ENCODE measurements at places on chromosomes 2 and 18.

GRCh38 chr2:154455166-154455565 is 243.3 kb upstream of the KCNJ3 start:
- no peak for DNase-seq

DNA sequence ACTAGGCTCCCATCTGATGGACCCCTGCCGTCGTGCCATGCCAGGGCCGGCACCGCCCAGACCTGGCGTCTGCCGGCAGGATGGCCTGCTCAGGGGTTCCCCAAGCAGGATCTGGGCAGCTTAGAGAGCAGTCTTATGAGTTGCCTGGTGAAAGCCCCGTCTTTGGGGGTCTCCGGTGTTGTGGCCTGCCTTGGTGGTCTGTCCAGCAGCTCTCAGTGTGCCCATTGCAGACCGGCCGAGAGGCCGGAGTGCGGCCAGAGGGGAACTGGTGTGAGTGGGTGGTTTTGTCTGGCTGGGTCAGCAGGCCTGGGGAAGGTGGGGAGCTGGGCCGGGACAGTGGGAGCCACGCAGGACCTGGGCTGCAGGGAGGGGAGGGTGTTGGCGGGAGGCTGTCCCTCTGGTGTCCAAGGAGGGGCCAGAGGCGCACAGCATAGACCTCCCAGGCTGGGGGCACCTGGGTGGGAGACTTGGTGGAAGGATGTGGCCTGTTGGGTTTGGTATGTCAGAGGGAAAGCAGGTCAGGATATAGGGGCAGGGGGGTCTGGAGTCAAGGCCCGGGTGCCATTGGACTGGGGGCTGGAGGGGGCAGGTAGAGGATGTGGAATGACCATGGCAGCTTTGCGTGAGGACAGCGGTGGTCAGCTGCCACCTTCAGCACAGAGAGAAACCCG is 16.5 kb downstream of the GPC1 start:
- no peak for DNase-seq

DNA sequence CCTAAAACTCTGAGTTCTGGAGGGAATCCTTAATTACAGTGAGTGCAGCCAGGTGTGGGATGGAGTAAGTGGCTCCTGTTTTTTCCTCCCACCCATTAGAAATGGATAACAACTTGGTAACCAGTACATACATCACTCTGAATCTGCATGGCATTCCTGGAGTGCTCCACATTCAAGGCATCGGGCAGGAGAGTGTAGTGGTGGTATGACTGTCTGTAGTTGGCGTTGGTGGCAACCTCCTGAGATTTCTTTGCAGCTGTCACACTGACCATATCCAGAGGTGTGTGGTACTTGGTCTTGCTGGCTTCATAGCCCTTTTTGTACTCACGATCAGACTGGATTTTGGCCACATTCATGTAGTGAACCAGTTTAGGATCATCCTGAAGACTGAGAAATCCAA is 68.3 kb downstream of the NEB start:
- no peak for DNase-seq

DNA sequence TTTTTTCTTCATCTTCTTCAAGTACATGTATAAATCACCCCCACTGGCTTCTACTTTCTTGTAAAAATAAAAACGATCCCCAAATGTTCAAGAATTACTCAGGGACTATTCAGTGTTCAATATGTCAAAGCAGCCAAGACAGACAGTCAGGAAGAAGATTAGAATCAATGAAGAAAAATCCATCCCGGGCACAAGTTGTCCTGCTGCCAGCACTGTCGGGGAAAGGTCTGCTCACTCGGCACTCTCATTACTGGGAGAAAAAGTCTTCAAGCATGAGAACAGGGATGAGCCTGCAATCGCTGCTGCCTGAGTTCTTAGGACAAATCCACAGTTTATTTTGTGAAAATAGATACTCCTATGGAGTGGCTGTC is 482.8 kb upstream of the KLHL29 start:
- DNase-seq, result no peak

- DNase-seq, result no peak
Measured at GRCh38 chr2:62339413-62339812, 143.5 kb downstream of the B3GNT2 start.

DNA sequence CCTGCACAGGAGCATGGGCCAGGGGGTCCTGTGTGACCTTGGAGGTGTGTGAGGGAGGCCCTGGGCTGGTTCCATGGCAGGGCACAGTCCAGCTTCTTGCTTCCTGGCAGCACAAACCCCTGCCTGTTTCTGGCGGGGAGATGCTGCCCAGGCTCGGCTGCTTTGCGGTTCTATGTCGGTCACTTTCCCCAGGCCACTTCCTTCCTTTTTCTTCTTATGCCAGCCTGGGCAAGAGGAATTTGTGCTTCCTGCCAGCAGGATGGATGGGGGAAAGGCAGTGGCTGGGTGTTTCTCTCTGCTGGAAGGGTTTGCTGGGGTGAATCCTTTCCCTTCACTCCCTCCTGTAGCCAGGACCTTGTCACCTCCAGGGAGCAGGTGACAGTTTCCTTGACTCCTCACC is 24.3 kb downstream of the ASAP2 start:
- DNase-seq, result no peak

GRCh38 chr2:64440843-64441242 is 13.1 kb upstream of the LGALSL start:
- DNase-seq, result no peak

DNA sequence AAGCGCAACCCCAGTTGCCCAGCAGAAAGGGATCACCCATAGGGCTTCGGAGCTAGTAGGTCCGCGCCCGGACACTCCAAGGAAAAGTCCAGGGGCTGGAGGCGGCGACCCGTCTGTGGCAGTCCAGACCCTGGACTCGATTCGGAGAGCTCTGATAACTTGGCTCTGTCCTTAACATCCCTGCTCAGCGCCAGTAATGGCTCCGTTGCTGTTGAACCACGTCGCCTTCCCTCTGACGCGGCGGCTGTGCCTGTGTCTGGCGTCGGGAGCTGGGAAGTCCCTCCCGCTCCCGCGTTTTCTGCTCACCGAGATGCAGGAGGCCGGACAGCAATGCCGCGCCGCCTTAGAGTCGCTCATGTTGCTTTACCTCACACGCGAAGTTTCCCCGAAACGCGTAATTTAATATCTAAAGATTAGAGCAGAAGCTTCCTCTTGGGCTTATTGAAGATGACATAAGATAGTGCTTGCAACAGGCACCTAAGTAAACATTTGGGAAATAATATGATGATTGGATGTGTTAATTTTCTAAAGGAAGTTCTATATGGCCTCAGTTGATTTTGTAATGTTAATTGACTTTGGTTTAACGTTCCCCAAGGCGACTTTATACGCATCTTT is 1.3 kb upstream of the ZBTB14 start:
- peak; percentile 92 for DNase-seq

DNA sequence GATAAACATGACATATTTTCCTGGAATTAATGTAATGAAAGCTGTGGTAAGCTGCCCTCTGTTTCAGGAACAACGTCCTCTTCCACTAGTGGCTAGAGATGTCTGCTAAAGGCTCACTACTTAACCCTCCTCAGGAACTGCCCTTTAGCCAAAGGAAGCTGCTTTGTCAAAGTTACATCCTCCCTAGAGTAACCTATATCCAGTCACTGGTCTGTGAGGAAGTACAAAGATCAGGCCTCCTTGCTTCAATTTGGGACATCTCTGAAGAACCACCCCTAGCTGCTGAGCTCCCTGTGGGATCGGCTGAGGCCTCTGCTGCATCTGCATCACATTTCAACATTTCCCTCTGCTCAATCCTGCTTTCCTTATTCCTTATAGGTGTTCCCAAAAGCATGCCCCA is 107.8 kb downstream of the PRELID3A start:
- DNase-seq, result no peak

- DNase-seq, result no peak
Measured at GRCh38 chr2:238102865-238103264, 2.7 kb downstream of the ESPNL start.

DNA sequence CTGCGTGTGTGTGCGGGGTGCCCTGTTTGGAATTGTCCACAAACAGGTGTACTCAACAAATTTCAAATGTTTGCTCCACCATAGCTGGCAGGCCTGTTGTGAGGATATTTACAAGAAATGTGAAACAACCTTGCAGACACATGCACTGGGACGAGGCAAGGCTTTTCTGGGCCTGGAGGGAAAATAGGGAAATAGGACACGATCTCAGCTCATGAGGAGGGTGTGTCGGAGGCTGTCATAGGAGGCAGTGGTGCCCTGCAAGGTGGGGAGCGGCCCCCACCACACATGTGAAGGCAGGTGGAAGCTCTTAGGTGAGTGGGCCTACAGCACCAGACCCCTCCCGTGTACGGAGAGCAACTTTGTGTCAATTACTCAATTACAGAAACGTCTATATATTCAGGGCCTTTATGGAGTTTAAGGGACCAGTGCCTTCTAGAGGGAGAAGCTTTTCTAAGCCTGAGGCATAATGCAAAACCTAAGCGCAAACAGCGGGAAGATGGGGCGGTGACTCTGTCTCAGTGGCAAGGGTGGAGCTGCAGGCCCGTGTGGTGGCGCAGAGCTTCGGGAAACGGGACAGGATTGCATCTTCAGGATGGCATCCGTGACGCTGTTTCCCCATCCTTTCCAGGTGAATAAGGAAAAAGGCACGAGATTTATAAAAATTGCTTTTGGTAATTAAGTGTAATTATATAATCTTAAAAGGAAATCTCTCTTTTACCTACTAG is 48.0 kb downstream of the RNF144A start:
- DNase-seq, result peak; percentile 21

DNA sequence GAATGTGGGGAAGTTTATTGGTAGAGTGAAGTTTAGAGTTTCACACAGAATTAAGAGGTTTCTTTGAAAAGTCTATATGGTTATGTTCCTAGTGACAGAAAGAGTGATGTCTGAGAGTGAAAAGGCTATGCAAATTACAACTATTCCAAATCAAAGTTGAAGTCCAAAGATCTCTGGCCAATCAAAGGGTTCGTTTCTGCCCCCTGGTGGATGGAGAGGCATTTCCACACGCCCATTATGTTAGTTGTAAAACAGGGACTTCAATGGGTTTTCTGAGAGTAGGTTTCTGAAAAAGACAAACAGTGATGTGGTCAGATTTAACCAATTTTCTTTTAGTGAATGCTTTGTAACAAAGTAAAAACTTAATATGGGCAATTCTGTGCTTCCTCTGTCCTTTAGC is 441.5 kb upstream of the POU3F3 start:
- no peak for DNase-seq

DNA sequence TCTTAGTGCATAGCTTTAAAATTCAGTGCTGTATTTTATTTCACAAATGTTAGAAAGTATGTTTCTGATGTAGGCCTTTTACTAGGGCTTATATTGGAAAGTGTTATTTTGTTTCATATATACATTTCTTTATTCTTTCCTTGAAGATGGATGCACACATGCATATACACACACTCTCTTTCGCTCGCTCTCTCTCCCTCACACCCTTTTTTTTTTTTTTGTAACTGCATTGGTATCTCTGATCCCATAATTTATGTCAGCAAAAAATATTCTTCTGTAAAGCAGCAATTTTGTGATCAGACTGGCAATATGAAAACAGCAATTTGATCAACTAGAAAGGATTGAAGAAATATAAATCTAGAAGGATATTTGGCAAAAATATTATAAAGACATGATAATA is 2.0 kb downstream of the MBD5 start:
- no peak for DNase-seq

DNA sequence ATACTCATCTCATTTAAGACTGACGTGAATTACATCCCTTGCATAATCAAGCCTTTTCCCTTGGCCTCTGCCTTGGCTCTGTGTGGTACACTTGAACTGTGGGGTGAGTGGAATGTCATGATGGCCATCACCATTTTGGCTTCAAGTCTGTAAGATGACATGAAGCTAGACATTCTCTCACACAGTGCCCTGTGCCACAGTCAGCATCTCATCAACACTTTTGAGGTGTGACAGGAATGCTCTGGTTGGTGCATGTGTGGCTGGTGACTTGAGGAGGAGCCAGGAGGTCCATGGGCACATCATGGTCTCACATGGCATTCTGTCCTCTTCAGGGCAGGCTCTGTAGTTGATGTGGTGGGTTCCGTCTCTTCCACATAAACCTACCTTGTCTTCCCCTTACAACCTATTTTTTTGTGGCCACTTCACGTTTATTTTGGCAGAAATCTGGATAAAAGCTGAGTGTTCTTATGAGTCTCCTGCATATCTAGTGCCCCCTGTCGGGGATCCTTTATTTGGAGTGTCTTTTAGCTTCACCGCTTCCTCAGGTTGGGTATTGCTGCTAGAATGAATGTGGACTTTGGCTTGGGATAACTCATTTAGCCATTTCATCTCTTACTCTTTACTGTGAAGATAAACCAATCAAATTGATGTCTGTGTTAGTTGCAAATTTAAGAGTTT is 28.1 kb downstream of the MAP4K4 start:
- no peak for DNase-seq

- no peak for DNase-seq
Measured at GRCh38 chr2:241265506-241265905, 50.0 kb downstream of the HDLBP start.

DNA sequence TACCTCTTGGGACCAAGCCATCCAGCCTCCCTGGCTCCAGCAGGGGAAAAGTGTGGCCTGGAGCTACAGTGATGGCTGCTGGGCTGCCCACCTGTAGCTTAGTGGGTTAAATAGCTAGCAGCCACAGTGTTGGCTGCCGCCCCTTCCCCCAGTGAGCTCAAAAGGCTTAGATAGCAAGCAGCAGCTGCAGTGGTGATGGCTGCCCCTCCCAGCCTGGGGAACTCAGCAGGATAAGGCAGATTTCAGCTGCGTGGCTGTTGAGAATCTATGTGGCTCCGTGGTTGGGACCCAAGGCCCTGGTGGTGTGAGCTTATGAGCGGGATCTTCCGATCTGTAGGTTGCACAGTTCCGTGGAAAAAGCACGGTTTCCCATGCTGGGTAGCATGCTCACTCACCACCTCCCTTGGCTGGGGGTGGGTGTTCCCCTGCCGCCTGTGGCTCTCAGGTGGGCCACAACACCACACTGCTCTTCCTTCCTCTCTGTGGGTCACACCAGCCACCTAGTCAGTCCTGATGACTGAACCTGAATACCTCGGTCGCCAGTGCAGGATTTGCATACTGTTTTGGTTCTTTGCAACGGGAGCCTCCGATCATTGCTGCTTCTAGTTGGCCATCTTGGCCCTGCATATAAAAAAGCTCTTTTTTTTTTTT is 946.5 kb upstream of the FAM98A start:
- DNase-seq, result no peak

DNA sequence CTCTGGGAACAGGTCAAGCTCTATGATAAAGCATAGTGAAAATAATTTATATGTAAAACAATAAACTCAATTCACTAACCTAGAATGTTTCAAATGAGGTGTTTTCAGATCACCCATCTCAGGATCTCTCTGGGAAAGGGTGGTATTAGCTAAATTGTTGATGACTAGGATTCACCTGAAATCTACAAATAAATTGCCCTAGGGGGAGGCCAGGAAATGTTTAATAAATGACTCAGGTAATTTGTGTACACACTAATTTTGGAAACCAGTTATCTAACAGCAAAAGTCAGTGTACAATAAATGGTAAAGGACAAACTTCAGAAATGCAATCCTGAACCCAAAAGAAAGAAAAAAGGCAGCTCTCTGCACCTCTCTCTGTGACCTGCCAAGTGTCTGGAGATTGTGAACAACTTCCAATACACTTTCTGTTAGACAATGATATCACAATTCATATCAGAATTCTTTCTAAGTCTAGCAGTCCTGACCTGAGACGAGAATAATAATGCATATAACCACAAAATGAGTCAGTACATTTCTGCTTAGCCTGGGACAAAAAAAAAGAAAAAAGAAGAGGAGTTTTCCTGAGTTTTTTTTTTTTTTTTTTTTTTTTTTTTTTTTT is 760.0 kb downstream of the EPHA4 start:
- DNase-seq, result no peak
